GM23338 (cell line): ENCODE measurements at places on chromosomes 2 and 18. TPM values are rescaled to one million over a fixed set of nuclear protein-coding genes. Genes with fewer than 3 reads are reported as not detected.

DNA sequence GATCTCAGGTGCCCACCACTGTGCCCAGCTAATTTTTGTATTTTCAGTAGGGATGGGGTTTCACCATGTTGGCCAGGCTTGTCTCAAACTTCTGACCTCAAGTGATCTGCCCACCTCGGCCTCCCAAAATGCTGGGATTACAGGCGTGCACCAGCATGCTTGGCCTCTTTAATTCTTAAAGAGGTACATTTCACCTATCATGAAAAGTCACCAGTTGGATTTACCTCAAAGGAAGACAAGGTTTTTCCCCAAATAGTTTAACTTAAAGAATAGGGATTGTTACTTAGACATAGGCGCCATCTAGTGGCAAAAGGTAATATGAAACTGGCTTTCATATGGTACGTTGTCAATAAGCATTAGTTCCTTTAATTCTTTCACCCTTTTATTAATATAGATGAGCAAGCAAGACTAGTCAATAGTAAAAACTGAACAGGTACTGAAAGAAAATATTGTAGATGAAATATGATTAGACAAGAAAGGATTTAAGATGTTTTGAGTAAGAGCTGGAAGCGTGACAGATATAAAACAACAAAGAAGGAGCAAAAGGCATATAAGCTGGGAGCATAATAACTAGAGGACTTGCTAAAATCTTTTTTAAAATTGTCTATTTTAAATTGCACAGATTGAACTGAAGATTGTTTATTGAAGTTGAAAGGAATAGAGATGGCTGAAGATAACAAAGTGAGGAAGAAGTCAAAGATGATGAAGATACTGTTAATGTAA lies 35.0 kb upstream of the PSMD14 start:
- peak; percentile 94 for DNase-seq

GRCh38 chr2:38095079-38095995 lies 19.4 kb upstream of the CYP1B1 start:
- DNase-seq, result no peak

DNA sequence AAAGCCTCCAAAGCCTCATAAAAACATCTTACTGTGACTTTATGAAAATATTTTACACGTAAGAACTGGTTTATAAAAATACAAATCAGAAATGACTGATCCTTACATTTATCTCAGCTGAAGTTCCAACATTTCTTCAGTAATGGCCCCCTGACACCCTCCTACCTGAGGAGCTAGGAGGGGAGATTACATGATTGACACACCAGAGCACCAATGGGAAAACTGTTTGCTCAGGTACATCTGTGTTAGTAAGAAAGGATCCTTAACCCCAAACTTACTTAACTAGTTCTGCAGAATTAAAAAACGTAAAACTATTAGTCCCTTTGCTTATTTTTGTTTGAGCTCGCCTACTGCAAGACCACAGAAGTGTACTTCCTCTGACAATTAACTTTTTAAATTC lies 27.0 kb downstream of the ENOSF1 start:
- DNase-seq, result peak; percentile 52

- no peak for DNase-seq
Observed at GRCh38 chr2:196516564-196516963, 123.0 kb upstream of the CCDC150 start.

- no peak for DNase-seq
Observed at GRCh38 chr2:55598056-55598795, 19.2 kb downstream of the PPP4R3B start.

The SNORC gene
- polyA plus RNA-seq, result 1.6 and 1.9 TPM in 2 replicates

- DNase-seq, result no peak
Observed at GRCh38 chr2:96924775-96925747, 55.2 kb upstream of the SEMA4C start.

The MFSD2B gene
- polyA plus RNA-seq, result 0.82 and 2.3 TPM in 2 replicates

The PID1 gene
- polyA plus RNA-seq, result 1.7 and 2.2 TPM in 2 replicates

DNA sequence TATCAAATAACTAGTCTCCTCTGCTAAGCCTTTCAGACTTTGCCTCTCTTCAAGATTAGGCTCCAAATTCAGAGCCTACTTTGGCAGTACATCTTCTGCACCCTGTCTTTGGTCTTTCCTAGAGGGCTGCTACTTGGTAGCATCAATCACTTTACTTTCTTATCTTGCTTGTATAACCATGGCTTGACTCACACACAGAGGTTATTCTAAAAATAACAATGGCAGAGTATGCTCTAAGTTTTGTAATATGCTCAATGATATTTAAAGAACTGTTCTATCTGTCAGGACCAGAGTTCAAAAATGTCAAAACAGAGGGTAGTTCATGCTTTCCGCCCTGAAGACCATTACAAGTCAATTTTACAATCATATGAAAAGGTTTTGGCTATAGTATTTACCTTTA lies 27.7 kb downstream of the THOC1 start:
- DNase-seq, result no peak

DNA sequence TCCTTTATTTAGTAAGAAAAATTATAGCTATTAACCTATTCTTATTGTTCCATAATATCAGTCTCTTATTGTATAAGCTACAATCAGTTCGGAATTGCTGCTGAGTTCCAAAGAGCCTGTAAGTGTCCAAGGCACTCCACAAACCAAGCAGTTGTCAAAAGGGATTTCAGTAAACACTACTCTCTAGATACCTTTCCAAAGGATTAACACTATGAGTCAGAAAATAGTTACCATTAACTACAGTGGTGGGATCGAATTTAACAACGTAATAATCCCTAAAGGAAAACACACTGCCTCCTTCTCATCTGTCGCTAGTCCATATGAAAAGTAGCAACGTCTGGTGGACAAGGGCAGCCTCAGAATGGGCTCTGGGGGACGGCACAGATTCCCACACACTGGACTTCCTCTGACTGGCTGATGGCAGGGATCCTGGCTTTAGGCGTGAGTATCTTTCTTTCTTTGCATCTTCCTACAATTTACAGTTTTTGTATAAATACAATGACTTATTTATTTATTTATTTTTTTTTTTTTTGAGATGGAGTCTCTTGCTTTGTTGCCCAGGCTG lies 8.8 kb downstream of the TGFBRAP1 start:
- DNase-seq, result no peak

- DNase-seq, result no peak
Observed at GRCh38 chr2:171924170-171924942, 2.1 kb downstream of the HAT1 start.

GRCh38 chr2:230715201-230715600 lies 2.6 kb downstream of the CAB39 start:
- DNase-seq, result no peak

The ID2 gene
- polyA plus RNA-seq, result 110 and 119 TPM in 2 replicates

DNA sequence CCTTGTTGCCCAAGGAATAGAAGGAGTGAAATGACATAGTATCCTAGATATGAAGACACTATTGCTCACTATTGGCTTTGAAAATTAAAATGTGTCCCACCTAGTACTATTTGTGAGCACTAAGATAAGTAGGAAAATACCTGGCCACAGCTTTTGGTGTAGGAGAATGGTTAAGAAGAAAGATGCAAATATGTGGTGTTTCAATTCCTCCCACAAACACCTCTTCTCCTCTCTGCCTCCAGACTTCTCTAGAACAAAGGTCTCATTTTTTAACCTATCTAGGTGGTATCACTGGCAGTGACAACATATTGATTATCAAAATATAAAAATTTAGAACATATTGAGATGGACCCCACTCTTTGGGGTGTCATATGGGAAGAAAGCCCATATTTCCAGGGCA lies 929.9 kb upstream of the FANCL start:
- DNase-seq, result no peak
